Activated B cell treated with CpG ODN at 0.5 μM for 24 hours (primary cell): ENCODE measurements at places on chromosomes 7 and 10. TPM values are rescaled to one million over a fixed set of nuclear protein-coding genes. Genes with fewer than 3 reads are reported as not detected.

The THSD7A gene
- total RNA-seq = not detected in 2 replicates

DNA sequence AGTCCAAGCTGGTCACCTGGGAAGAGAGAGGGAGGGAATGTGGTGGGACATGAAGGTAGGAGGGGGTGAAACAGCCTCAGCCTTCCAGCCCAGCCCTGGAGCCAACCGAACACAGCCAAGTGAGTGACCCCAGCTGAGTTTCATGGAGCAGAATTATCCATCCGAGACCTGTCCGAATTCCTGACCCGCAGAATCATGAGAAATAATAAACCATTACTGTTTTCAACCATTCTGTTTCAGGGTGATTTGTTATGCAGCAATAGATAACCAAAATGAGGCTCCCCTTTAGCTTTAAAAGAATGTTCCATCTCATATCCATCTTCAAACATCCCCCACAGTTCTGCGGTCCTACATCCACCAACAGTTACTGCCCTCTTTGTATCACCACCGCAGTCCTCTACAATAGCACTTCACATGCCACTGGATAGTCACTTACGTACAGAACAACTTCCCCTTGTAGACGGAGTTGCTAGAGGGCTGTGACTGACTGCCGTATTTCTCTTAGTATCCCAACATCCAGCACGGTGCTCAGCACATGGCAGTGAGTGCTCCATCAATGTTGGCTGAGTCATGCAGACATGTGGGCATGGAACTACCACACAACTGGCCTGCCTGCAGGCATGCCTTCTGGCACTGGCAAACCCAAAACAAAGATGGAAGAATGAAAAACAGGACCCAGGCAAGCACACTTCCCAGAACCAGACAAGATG lies 18.5 kb downstream of the KIAA1549 start:
- no peak for DNase-seq

The AKR1C4 gene
- not detected in 2 replicates for total RNA-seq

The INA gene
- total RNA-seq = not detected in 2 replicates

The CD36 gene
- 0.15 and 0.53 TPM in 2 replicates for total RNA-seq

- DNase-seq = no peak
Observed at GRCh38 chr7:18900236-18900635, 217.2 kb downstream of the TWIST1 start.

DNA sequence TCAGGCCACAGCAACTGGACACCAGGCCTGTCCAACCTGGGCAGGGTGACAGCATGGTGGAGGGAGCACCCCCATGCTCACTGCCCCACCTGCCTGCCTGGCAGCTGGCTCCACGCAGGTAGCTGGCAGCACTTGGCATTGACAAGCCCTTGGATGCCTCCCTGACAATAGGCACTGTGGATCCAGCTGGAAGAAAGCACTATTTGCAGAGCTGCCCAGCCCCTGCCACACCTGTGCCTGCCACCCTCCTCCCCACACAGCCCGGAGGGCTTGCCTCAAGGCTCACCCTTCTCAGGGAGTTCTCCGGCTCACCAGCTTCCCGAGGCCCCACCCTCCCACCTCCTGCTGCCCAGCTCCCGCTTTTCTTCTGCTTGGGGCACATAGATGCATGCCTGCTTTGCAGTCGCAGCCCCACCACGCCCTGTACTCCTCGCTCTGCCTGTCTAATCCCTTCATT lies 160.1 kb downstream of the NEURL1 start:
- DNase-seq = no peak

DNA sequence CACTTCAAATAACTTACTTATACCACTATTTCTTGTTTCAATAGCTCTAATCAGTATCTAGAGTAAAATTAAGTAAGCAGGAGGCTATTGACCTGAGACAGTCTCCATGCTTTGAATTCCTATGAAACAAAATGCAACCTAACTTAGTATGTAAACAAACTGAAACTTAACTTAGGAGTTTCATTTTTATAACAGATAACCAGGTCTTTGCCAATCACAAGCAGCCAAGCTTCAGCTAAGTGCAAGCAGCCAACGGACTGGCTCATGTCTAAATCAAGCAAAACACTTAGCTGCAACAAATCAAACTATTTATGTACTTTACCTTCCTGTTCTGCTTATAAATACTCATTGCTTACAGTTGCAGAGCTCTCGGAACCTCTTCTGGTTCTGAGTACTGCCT lies 4.4 kb upstream of the GSTK1 start:
- no peak for DNase-seq

DNA sequence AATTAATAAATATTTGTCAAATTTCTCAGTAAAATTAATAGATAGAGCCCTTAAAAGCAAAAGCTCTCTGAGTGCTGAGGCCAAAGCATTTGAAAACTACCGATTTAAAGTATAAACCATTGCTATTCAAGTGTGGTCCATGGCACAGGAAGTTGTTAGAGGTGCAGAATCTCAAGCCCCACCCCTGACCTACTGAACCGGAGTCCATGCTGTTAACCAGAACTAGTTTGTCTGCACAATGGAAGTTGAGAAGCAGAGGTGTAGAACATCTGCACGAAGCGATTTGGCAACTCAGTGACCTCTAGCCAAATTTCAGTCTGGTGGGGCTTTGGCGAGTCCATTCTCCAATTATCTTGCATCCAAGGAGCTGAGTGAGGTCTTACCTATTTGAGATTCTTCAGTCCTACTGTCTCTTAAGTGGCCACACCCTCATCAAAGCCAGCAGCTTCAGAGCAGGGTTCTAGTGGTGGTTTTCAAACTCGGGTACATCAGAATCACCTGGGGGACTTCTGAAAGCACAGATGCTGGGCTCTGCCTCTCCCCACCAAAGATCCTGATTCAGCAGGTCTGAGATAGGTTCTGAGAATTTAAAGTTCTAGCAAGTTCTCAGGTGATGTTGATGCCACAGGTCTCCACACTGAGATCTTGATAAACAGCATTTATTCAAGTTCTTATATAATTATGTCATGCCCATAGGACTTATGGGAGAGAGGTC lies 96.8 kb upstream of the SAMD8 start:
- DNase-seq = no peak

DNA sequence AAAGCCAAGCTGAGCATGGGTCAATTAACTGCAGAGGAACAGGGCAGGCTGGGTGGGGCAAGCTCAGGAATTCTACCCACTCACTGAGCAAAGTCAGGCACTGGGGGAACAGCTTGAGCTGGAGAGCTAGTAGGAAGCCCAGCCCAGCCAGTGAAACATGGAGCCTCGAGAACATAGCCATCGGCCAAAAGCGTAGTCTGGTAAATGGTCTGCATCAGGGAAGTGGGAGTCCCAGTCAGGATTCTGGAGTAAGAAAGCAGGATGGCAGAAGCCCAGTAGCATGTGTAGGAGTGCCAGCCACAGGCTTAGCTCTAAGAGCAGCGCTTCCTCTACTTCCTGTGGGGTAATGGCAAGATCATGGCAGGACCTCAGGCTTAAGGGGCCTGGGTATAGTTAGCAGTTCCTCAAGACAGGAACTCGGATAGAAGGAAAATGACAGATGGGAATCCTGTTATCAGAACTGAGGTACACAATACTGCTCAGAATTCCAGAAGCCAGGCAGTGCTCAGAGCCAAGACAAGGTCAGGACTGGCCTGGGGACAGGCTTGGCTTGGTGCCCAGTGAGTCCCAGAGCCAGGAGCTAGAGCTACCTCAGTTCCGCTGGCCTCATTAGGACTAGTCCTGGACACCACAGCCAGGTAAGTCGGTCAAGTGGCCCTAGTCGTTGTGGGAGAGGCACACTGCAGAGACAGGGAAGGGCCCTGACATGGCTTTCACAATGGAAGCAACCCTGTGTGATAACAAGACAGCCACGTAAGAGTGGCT lies 65.4 kb upstream of the MXI1 start:
- no peak for DNase-seq

DNA sequence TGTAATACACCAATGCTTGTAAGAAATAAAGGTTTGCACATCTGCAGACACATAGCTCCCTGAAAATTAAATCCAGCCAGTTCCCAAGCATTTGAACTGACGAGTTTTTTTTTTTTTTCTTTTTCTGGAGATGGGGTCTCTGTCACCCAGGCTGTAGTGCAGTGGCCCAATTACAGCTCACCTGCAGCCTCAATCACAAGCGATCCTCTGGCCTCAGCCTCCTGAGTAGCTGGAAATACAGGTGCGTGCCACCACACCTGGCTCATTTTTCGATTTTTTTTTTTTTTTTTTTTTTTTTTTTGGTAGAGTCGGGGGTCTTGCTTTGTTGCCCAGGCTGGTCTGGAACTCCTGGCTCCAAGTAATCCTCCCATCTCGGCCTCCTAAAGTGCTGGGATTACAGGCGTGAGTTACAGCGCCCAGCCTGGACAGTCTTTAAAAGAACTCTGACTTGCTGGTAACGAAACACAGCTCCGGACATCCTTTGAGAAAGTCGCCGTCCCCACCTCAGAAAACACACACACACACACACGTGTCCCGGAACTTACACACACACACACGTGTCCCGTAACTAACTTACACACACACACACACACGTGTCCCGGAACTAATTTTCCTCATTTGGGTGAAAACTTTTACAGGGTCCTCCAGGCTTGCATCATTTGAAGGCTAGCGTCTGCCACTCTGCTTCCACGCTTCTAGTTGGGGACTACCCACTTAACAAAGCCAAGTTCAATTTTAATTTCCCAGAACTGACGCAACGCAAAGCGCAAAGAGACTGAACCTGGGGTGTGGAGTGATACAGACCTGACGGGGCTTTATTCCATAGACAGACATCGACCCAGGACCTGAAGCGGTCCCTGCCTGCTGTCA lies 18.6 kb downstream of the OCM2 start:
- DNase-seq = no peak

- DNase-seq = no peak
Observed at GRCh38 chr10:12476656-12477055, 127.3 kb downstream of the CAMK1D start.

DNA sequence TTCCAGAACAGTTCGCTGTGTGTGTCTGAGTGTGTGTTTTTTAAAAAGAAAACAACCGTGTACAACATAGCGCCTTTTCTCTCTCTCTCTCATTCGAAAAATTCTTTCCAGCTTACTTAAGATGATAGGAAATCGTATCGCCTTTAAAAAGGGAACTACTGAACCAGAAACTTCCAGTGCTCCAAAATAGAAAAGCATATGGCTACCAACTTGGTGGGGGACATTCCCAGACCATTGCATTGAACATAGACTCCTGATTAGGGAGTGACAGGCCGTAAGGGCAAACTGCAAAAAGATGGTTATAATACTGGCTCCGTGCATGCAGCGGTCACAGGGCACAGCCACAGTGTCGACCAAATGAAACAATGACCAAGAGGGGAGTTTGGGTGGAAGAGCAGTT lies 94.4 kb upstream of the FGFR2 start:
- no peak for DNase-seq

DNA sequence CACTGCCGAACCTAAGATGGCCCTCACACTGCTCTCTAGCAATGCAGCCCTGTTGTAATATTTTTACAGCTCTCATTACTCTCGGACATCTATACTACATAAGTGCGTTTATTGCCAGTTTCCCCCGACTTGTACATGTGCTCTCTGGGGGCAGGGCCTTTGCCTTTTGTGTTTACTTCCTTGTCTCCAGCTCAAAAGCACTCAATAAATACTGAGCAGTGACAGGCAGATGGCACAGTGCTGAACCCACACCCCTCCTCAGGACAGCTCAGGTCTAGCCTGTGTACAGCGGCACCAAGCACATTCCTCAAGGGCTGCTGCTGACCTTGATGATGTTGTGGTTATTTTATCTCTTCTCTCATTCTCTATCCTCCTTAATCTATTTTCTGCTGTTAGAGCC lies 68.0 kb upstream of the ELMO1 start:
- DNase-seq = no peak

The AGR3 gene
- total RNA-seq = not detected in 2 replicates

GRCh38 chr7:1457059-1457948 lies 2.0 kb downstream of the MICALL2 start:
- DNase-seq = no peak

The TMEM270 gene
- total RNA-seq = not detected in 2 replicates

The UTF1 gene
- total RNA-seq = not detected in 2 replicates

The PDE1C gene
- not detected in 2 replicates for total RNA-seq

GRCh38 chr7:14207138-14207537 lies 217.7 kb upstream of the ETV1 start:
- no peak for DNase-seq

- DNase-seq = no peak
Observed at GRCh38 chr10:110786172-110786571, 85.6 kb upstream of the PDCD4 start.

DNA sequence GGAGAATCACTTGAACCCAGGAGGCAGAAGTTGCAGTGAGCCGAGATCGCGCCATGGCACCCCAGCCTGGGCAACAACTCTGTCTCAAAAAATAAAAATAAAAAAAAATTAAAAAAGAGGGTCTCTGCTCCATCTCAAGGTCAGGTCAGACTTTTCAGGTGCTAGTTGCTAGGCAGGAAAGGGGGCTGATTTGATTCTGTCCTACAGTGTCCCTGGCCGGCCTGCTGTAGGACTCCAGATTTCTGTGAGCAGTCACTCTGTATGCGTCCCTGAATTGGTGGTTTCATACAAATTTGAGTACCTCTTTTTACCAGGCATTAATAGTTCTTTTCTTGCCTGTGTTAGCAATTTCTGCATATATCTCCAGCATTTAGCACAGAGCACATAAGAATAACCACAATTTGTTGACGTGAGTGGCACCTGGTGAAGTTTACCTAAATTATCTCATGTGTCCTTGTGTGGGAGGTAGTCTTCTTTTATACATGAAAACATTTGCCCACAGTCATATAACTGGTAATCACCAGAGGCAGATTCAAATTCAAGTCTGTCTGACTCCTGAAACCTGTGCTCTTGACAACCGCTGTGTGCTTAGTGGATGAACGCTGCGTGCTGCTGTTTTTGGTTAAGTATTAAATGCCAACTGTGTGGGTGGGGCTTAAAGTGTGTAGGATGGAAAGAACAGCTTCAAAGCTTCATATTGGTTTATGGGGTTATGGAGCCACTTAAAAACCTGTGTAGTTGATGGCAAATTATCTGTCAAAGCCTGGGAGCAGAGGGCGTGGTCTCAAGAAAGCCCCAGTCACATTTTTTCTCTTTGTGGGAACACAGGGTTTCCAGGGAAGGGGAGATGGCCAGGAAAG lies 3.2 kb upstream of the ZNF775 start:
- no peak for DNase-seq

- no peak for DNase-seq
Observed at GRCh38 chr7:17055596-17055995, 173.8 kb upstream of the AGR3 start.

The FAM13C gene
- not detected in 2 replicates for total RNA-seq

DNA sequence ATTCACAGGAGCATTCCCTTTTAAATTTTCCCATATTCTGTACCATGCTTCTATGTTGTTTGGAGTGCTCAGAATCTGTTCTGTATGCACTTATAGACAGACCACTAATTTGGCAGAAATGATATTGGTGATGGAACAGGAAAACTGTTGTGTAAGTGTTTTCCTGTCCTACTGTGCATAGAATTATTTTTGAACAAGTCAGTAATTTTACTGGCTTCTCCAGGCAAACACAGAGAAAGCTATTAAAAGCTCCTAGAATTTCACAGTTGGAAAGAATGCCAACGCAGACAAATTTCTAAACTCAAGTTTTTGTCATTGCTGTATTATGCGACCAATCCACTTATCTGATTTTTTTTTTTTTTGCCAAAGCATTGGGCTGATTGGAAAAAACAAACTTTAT lies 55.7 kb downstream of the ANKMY2 start:
- no peak for DNase-seq
